ENCODE measurements at places on chromosomes 7 and 10. TPM values are rescaled to one million over a fixed set of nuclear protein-coding genes. Genes with fewer than 3 reads are reported as not detected.
A peak's percentile ranks its signal among the peaks of the same experiment; 100 is the strongest.

Gene MYL10
- total RNA-seq, result not detected

DNA sequence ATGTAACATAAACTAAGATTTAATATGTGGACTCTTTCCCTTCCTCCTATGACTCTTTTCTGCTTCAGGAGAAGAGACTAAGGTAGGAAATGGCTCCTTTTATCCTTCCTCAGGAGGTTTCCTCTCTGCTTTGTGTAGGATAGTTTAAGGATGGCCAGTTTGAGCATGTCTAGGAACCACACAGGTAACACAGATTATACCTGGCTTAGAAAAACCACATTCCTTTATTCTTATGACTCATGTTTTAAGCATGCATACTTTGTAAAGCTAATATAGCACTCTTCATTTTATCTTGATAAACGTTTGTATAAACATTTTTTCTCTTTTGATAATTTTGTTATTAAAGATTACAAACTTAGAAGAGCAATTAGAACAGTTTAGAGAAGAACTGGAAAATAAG is 57.8 kb downstream of the CYP51A1 start:
- peak; percentile 79 for DNase-seq

- DNase-seq, result no peak
Observed at GRCh38 chr7:51446785-51447184, 130.2 kb upstream of the COBL start.

DNA sequence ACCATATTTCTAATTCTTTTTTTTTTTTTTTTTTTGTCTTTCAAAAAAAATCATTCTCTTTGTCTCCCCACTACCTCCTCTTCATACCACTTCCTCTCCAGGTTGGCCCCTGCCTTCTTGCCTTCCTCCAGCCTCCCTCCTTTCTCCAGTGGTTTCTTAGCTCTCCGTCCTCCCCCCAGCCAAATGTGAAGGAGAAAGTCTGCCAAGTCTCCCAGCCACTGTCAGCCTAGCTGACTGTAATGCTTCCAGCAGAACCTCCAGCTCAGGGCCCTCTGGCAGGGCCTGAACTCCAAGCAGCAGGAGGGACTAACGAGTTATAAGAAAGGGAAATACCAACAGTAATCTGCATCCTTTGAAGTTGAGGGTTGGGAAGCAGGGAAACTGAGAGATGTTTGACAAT is 35.5 kb upstream of the BICC1 start:
- no peak for DNase-seq

- no peak for DNase-seq
Observed at GRCh38 chr7:54242776-54243175, 299.4 kb upstream of the VSTM2A start.

DNA sequence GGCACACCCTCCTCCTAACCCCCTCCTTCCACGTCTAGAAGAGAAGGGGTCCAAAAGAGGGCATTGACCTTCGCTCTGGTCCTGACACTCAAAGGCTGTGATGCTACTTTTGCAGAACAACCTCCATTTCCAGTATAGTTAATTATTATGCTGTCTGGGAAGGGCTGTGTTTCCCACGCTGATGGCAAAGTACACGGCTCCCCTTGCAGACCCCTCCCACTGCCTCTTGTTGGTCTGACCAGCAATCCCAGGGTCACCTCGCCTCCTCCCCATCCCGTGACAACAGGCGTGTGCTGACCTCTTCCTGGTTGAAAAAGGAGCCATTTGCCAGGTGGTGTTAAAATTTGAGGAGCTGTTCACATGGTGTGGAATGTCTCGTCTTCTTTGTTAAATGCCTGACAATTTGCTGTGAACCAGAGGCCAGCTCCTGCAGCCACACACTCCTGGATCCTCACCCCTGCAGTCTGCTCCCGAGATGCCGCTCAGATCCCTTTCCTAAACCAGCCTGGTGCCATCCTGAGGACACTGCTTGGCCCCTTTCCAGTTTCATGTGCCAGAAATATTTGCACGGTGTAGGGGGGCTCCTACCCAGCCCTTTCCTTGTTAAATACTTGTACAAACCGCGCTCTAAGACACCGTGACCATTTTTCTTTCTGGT is 321.7 kb downstream of the WDR37 start:
- DNase-seq, result no peak

DNA sequence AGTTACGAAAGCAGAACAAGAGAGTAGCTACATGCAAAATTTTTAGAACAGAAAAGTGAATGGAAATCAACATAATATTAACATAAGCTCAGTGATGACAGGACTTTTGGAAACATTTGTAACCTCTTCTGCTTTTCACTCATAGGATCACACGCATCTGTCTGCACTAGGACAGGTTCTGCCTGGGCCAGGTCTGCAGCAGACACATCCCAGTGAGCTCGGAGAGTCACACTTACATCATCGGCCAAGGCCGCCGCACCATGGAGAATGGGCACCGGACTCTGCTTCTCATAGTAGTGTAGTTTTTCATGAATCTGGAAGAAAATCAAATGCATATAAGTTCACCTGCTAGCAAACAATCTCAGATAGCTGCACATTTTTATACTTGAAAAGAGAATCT is 150.9 kb upstream of the ODAD2 start:
- DNase-seq, result no peak

DNA sequence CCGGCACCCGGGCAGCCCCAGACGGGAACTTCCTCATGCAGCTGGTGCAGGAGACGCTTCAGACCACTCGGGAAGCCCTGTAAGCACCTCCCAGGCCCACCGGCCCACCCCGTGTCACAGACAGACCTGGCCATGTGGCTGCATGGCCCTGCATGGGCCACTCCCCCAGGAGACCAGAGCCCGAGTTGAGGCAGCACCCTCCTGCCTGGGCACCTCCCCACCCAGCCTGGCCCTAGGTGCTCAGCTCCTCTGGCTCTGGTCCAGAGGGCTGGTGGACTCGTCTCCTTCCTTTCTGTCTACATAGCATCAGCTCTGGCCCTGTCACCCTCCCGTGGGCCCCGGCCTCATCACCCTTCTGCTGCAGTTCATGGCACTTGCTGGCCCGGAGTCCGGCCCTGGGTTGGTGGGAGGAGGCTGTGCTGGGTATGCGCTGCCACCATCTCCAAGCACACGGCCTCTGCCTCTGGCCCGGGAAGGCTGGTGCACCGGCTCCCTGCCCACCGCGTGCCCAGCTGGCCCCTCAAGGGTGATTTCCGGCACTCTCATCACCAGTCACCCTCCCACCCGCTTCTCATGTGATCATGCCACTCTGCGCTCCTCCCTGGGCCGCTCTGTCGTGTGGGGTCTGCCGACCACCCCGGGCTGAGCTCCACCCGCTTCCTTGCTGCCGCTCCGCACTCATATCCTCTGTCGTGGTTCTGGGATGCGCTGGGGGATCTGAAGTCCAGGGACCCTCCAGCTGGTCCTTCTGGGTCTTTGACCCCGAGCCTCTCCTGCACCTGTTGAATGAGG is 53.1 kb upstream of the DPYSL4 start:
- no peak for DNase-seq

DNA sequence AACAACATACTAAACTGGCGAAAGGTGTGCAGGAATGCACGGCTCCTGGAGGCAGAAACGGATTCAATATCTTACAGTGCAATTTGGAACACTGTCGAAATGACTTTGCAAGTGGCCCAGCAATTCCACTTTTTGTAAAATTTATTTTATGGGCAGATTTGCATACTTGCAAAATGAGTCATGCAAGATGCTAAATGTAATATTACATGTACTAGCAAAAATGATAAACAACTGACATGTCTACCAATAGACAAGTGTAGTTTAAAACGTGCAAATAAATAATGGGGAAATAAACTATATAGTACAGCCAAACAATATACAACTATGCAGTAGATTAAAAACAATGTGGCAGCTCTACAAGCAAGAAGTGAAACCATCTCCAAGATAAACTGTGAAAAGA is 97.7 kb downstream of the ARHGAP12 start:
- peak; percentile 19 for DNase-seq

Data from foreskin keratinocyte (primary cell).